Placental pericyte (primary cell): ENCODE measurements at places on chromosomes 7 and 10. TPM values are rescaled to one million over a fixed set of nuclear protein-coding genes. Genes with fewer than 3 reads are reported as not detected.

The FAM204A gene
- total RNA-seq, result 48.1 and 56.7 TPM in 2 replicates

The TMED4 gene
- total RNA-seq, result 113 and 186 TPM in 2 replicates

The NPSR1 gene
- total RNA-seq, result not detected in 2 replicates

The STEAP4 gene
- under 0.01 and 0.14 TPM in 2 replicates for total RNA-seq

The HOXA1 gene
- total RNA-seq, result 0.14 TPM in 1 of 2 replicates, not detected in the other

The CALML3 gene
- total RNA-seq, result not detected in 2 replicates

The CCDC172 gene
- total RNA-seq, result not detected in 2 replicates

The LAMB1 gene
- 373 and 409 TPM in 2 replicates for total RNA-seq

The GOLGA7B gene
- not detected in 2 replicates for total RNA-seq

The GALNT17 gene
- total RNA-seq, result 0.14 TPM in 1 of 2 replicates, not detected in the other

The GPR158 gene
- 2.0 and 3.9 TPM in 2 replicates for total RNA-seq

The POLR3A gene
- total RNA-seq, result 14.4 and 28.6 TPM in 2 replicates

The C10orf105 gene
- under 0.01 TPM in 1 of 2 replicates, not detected in the other for total RNA-seq

The CYP3A4 gene
- not detected in 2 replicates for total RNA-seq

The NRCAM gene
- total RNA-seq, result 0.14 and 0.22 TPM in 2 replicates

The HOXA11 gene
- total RNA-seq, result 17.8 and 24.3 TPM in 2 replicates

The CPA5 gene
- total RNA-seq, result not detected in 2 replicates

The CARD11 gene
- 0.88 and 1.0 TPM in 2 replicates for total RNA-seq

The WDR11 gene
- 72.7 and 84.6 TPM in 2 replicates for total RNA-seq

The EEPD1 gene
- total RNA-seq, result 3.1 and 4.0 TPM in 2 replicates
